SK-N-MC (cell line): ENCODE measurements at places on chromosomes 2 and 18.
A peak's percentile ranks its signal among the peaks of the same experiment; 100 is the strongest.

GRCh38 chr2:66305718-66306117 lies 129.2 kb upstream of the MEIS1 start:
- DNase-seq: no peak

- DNase-seq: no peak
Measured at GRCh38 chr2:27123302-27124150, at the start of gene ABHD1. ABHD1 (plus strand) TSS chr2:27123815; CDS start chr2:27123949, 134 bp downstream.

DNA sequence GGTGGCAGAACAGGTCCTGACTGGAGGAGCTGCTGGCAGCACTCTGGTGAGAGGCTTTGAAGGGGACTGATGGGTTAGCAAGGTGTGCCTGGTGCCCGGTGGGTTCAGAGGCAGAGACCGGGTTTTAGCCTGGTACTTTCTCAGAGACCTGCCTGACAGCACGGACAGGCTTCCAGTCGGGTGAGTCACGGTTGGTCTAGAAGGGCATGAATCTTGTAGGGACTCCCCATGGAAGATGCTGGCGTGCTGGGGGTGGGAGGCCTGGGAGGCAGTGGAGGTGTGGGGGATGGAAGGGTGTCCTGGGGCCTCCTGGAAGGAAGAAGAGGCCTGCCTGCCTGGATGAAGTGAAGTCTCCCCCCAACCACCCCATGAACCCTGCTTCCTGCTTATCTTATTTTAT lies 52.6 kb downstream of the ACKR3 start:
- DNase-seq: no peak

DNA sequence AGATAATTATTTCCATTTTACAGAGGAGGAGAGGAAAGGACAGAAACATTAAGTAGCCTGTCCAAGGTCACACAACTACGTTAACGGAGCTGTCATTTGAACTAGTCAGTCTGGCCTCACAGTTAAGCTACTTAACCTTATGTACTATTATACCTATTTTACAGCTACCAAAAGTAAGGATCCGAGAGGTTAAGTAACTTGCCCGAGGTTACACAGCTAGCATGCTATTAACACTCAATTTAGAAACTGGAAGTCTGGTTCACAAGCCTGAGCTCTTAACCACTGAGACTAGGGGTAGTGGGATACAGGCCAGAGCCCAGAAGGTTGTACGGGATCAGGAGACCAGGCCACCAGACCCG lies 476 bp downstream of the GLB1L start:
- DNase-seq: no peak

DNA sequence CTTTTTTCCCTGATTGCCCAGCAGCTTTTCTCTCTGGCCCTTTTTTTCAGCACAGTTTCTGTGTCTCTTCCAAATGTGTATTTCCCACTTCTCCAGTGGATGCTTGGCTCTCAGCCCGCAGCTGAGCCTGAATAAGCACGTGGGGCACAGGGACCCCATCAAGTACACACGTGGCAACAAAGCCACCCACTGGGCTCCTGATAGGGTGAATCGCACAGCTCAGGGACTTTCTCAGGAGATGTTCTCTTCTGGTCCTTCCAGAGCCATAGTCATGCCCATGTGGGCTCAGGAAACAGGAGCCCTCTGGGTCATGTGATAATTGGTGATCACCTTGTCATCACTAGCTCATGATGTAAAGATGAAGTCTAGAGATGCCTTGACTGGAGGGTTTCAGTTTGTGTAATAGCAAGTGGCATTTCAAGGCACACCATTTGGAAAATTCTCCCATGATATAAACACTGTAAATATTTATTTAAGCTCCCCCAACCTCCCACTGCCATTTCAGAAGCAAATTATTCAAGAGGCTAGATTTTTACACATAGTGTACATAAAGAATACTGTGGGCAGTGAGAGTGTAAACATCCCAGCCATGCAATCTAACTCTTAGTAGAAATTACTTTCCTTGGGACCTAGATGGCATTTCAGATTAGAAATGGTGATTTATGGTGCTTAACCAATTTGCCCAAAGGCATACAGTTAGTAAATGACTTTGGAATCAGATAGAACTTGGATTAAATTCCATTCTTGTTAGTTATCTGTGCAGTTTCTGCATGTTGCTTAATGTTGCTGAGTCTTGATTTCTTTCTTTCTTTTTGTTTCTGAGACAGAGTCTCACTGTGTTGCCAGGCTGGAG lies 597.5 kb downstream of the SLC4A3 start:
- DNase-seq: peak; percentile 77

GRCh38 chr2:44120428-44120827 lies 48.2 kb upstream of the PPM1B start:
- peak; percentile 59 for DNase-seq

- DNase-seq: no peak
Measured at GRCh38 chr2:196059491-196059960, 9.1 kb downstream of the DNAH7 start.

DNA sequence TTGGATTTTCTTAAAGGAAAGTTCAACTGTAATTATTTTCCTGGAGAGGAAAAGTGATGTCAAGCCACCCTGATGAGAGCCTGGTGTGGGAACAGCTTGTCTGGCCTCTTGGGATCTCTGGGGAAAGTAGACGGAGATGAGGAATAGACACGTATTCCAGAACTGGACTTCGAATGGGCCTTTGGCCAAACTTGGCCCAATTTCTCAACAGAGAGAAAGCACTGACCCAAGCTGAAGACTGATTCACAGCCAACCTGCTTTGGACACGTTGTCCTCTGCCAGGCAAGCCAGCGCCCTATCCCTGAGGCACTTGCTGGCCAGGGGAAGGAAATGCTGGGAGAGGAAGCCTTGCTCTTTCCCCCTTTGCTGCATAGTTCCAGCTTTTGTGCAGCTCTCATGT lies 70.8 kb upstream of the CTAGE1 start:
- DNase-seq: no peak

GRCh38 chr2:19409046-19409445 lies 50.6 kb upstream of the OSR1 start:
- peak; percentile 20 for DNase-seq

DNA sequence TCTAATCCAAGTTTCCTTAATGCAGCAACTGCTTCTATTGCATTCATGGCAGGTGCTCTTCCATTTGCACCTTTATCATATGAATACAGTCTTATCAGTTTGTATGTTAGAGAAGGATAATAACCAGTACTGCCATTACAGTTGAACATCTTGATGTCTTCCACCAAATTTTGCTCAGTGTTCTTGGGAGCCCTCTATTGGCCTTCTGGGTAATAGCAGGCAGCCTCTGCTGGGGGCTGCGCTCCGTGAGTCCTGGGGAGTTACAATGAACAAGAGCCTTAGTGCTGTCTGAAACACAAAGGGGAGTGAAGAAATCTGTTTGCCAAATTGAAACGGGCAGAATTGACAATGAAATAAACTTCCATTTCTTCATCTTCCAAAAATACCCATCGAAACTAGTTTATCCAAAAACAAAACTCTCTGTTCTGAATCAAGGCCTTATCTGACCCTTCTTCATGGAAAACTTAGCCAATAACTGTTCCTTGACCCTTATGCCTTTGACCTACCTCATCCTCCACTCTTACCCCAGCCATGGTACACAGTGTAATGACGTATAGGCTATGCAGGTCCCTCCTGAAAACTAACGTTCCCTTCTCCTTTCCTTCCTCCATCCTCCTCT lies 79.9 kb downstream of the ALK start:
- peak; percentile 26 for DNase-seq

DNA sequence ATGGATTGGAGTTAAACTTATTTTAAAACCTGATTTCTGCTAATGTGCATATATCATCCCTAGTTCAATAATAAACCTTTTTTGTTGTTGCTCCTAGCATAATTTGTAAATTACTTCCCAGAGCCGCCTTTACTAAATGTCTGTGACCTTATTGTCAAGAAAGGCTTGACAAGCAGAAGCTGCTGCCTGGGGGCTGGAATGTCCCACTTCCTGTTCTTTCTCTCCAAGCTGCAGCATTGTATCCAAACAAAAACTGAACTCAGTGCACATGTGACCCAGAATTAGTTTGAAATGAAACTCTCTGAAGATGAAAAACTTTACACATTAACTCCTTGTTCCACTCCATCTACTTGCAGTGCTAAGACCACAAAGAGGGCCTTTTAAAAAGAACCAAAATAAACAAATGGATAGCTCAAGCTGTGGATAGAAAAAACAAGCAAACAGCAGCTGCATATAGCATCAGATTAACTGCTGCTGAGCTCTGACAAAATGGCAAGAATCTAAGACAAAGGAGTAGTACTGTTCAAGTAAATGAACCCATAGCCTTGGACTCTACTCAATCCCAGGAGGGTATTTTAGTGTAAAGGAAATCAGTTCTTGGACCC lies 99.8 kb upstream of the NEUROD1 start:
- DNase-seq: peak; percentile 93

DNA sequence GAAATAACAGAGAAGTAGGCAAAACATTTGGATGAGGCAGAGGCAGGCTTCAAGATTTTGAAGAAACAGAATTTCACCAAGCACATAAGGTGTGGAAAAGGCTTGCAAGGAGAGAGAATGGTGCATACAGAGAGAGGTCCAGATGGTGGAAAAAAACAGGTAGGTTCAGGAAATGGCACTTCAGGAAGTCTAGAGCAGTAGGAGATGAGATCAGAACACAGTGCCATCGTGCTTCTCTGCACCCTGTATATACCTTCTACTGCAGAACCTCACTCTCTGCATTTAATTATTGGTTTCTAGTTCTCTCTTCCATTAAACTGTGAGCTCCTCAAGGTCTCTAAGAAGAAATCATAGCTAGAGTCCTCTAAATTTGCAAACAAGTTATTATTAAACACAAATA lies 2.4 kb downstream of the PAIP2B start:
- DNase-seq: no peak

- no peak for DNase-seq
Measured at GRCh38 chr18:75323821-75324585, 103.5 kb downstream of the SMIM21 start.

GRCh38 chr18:79677840-79678239 lies 1.8 kb upstream of the CTDP1 start:
- DNase-seq: no peak

GRCh38 chr18:12930376-12930775 lies 17.4 kb upstream of the SEH1L start:
- DNase-seq: no peak

GRCh38 chr2:68837164-68837860 lies 33.9 kb downstream of the BMP10 start:
- DNase-seq: no peak

DNA sequence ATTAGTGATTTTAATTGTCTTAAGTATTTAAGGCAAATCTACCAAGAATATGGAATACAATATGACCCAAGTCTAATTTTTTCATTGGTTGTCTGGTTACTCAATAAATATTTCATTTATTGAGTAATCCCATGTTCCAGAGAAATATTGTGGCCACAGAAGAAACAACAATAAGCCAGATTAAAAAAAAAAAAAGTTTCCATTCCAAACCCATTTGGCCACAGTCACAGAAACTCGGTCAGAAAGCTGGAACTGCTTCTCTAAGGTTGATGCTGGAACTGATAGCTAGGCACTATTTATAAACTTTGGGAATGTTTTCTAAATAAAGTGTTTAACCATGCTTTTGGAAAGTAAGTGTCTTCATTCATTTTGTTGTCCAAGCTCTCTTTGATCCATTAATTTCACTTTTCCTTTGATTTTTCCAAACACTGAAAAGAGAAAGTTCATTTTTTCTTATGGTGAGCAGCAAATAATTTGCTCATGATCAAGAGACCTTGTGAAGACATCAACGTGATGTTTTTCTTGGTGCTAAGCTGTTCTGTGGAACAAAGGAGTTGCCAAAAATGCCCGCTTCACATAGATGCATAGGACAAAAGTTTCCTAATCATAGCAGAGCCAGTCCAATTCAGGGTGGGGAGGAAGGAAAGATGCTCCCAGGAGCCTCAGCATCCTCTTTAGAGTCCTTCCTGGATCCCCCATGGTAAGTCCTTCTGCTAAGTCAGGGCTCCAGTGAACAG lies 72.1 kb upstream of the CCBE1 start:
- DNase-seq: no peak

DNA sequence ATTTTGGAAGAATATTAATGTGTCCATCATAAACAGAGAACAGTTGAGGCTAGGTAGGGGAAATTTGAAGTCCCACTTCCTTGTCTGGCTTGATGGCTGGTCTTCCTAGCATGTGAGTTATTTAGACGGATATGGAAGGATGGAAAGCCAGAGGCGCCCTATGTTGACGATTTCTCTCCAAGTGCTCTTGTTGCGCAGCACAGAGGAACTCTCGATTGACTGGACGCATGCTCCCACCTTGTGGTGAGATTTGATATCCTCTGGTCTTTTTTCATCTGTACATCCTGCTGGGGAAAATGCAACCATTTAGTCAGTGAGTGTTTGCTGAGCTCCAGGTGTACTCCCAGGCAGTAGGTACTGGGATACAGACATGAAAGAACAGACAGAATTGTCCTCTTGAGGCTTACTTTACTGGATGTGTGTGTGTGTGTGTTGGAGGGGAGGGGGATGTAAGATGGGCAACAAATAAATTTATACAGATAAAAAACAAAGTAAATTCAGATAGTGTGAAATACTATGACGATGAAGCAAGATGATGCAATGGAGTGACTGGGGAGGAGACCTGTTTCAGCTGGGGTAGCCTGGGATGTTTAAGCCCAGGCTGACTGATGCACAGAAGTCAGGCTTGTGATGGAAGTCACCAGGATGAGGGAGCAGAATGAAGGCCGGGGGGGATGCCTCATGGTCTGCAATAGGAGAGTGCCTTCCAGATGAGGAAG lies 137.2 kb downstream of the TRIM43 start:
- peak; percentile 2 for DNase-seq

DNA sequence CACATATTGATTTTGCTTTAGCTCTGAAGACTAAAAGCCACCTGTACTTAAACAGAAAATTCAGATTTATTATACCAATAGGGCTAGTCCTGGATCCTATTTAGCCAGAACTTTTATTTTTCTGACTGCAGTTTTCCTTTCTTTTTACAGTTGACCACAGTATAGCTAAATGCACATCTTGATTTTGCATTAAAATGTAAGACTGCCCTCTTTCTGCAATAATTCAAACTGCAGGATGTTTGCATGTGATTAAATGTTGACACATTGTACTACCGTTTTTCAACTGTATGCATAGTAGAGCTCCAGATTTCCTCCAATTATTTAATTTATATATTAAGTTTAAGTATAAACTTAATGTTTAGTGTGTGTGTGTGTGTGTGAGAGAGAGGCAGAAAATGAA lies 1262.9 kb downstream of the SUCLG1 start:
- no peak for DNase-seq

DNA sequence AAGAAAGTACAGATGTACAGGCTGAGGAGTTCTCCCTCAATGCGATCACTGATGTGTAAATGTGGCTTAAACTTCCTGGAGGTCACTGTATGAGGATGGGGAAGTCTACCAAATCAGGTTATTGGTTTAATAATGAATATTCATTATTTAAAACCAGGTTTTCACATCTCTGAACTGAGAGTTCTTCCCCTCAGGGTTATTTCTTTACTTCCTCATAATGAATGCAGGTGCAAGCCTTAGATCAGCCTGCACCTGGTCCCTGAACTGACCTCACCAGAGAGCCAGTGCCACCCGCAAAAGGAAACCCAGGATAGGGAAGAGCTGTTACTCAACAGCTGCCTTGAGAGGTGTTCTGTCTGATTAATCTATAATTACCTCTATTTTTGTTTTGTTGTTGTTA lies 369.0 kb downstream of the EPHA4 start:
- no peak for DNase-seq

- no peak for DNase-seq
Measured at GRCh38 chr2:213757525-213757924, 473.3 kb downstream of the SPAG16 start.
